Chondrocyte (in vitro differentiated cells): ENCODE measurements at places on chromosomes 2 and 18.

DNA sequence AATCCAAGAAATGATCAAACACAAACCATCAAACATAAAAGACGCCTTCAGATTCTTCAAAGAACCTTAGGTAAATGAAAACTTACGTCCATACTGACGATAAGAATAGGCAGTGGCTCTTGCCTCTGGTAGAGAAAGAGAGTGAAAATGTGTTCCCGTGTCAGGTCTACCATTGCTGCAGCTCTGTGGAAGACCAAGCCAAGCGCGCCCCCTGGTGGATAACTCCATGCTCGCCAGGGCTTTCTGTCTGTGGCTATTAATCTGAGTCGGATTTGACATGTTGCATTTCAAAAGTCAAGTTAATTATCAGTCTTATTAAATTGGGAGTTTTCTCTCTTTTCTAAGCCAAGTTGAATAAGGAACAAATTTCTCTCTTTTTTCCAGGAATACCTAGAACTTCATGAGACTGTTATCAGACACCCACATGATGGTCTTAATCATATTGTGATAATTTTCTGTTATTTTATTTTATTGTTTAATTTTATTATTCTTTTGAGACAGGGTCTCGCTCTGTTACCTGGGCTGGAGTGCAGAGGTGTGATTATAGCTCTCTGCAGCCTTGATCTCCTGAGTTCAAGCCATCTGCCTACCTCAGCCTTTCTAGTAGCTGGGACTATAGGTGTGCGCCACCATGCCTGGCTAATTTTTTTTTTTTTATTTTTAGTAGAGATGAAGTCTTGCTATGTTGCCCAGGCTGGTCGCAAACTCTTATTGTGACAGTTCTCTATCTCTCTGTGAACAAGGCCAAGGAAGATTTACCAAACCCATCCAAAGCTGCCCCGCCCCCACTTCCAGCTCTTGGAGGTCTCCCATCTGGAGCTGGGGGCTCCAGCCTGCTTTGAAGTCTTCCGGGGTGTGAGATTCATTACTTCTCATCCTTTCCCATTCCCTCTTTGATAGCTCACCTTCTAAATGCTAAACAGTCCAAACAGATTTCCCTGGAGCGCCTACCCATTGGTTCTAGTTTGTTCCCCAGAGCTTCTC, 15.8 kb upstream of the ZAP70 start:
- no peak for DNase-seq

DNA sequence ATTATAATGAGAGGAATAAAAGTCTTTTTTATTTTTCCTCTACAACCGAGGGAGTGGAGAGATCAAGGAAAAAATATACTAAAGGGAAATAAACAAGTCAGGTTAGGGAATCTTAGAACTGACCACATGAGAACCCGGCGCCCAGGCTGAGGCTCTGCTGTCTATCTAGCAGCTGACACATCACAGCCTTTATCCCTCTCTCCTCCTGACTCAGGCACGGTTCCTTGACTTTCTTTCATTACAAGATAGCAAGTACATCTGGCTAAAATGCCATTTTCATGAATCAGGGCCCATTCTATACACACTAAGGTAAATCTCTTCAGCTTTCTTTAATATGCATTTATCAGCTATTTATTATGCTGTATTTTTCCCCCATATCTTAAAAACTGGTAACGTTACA, 296.0 kb downstream of the TMX3 start:
- no peak for DNase-seq

DNA sequence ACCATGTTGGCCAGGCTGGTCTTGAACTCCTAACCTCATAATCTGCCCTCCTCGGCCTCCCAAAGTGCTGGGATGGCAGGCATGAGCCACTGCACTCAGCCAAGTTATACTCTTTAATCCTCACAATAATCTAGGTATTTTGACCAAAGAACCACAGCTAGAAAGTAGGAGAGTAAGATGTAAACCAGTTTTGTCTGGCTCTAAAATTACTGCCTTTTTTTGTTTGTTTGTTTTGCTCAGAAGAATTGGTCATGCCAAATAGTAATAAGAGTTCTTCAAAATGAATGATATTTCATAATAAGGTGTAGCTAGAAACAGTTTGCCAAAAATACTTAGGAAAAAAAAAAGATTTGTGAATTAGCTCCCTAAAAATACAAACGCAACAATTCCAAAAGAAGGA, 36.7 kb downstream of the SCN2A start:
- no peak for DNase-seq

DNA sequence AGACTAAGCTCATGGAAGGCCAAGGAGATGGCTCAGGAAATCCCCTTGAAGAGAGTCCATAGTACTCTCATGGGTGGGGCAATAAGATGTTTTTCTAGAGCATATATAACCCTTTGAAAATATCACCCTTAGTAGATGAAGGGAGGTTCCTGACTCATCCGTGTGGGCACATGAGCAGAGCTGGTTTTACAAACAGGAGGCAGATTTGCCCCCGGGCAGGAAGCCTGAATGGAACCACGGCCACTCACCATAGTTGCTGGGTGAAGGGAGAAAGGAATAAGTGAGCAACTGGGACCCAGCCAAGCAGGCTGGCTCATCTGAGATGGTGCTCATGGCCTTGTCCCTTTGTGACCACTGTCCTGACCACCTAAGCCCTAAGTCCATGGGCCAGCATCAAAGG, 29.0 kb upstream of the MAPRE3 start:
- DNase-seq = no peak

DNA sequence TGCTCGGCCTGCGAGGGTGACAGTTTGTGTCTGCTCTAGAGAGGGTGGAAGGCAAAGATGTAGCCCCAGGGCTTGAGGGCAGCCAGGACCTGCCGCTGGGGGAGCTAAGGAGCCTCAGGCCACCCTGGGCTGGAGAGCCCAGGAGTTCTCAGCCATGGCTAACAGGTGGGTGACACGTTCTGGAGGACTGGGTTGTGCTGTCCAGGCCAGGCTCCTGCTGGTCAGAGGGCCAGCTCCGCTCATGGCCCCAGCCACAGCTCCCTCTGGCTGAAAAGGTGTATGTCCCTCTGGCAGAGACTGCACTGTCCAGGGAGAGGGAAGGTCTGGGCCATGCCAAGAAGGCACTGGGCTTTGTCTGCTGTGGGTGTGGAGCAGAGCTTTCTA, 19.2 kb downstream of the TMEM185B start:
- no peak for DNase-seq

DNA sequence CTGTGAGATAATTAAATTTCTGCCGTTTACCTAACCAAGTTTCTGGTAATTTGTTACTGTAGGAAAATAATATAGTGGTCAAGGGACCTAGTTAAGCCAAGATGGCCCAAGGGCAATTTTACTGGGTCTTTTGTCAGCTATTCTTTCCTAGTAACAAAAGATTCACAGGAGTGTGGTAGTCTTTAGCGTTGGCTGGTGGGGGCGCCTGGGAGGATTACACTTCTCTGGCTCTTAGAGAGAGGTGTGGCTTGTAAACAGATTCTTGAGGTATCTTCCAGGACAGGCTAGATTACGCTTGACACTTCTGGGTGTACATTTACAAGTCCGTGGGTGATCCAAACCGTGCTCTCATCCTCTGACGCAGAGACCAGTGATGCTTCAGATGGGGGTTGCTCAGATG, 3.3 kb upstream of the ACOXL start:
- no peak for DNase-seq

GRCh38 chr18:58216071-58216481, 172.1 kb downstream of the NEDD4L start:
- DNase-seq = no peak

- no peak for DNase-seq
These were observed 995 bp downstream of the MBD5 start for GRCh38 chr2:148021886-148022285.

GRCh38 chr2:191465766-191466420, 212.0 kb upstream of the NABP1 start:
- DNase-seq = no peak

GRCh38 chr2:63763391-63763941, 78.2 kb upstream of the UGP2 start:
- no peak for DNase-seq

- DNase-seq = no peak
These were observed 534.8 kb downstream of the DCC start for GRCh38 chr18:52874774-52875173.

DNA sequence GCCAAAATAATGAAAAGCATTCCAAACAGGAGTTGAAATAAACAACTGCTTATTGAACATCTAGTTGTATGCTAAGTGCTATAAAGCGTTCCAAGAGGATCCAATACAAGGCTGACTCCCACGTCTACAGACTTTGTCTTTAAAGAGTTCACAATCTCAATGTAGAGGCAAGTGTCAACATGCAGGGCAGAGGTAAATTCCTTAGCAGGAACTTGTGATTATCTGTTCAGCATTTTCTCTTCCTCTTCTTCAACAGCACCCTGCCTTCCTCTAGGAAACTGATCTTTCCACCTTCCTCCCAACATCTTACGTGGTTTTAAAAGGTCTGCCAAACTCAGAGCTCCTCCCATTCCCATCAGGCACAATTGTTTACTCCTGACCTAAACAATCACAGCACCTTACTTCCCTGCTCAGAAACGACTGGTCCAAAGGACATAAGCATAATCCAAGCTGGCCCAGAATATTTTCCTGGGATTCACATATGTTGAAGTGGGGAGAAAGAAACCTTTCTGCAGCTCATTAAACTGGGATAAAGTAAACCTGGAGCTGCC, 83.9 kb downstream of the ITSN2 start:
- no peak for DNase-seq

DNA sequence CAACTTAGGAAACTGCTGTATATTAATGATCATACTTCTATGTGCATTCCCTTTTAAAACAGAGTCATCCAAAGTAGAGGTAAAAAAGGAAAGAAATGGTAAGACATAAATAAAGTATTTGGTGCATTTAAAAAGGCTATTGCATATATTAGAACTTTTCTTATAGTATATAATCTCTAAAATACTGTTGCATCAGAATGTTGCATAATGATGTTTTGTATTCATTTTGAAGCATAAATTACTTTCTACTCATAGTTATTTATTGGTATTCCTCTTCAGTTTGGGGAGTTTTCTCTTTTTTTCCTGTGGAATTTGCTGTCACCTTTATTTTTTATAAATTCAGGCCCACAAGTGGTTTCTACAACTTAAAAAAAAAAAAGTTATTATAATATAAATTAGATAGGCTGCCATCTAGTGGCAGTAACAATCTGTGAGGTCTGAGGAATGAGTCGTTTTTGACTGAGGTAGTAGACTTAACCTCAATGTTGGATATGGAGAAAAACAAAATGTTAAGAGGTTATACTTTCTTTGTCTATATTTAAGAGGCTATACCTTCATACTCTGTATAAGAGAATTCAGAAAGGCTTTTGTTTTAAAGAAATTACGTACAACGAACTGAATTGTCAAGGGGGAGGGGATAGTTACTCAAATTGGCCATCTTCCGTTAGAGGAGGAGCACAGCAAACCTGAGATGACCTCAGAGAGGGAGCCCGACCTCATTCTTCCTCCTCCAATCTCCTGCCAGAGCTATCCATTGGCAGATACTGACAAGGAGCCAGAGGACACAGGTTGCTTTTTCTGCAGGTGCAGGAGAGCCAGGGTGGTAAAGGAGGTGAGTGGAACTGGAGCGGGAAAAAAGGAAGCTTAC, 23.8 kb downstream of the ANKAR start:
- no peak for DNase-seq
